Panc1 (cell line): ENCODE measurements at places on chromosomes 12 and 14. TPM values are rescaled to one million over a fixed set of nuclear protein-coding genes. Genes with fewer than 3 reads are reported as not detected.

DNA sequence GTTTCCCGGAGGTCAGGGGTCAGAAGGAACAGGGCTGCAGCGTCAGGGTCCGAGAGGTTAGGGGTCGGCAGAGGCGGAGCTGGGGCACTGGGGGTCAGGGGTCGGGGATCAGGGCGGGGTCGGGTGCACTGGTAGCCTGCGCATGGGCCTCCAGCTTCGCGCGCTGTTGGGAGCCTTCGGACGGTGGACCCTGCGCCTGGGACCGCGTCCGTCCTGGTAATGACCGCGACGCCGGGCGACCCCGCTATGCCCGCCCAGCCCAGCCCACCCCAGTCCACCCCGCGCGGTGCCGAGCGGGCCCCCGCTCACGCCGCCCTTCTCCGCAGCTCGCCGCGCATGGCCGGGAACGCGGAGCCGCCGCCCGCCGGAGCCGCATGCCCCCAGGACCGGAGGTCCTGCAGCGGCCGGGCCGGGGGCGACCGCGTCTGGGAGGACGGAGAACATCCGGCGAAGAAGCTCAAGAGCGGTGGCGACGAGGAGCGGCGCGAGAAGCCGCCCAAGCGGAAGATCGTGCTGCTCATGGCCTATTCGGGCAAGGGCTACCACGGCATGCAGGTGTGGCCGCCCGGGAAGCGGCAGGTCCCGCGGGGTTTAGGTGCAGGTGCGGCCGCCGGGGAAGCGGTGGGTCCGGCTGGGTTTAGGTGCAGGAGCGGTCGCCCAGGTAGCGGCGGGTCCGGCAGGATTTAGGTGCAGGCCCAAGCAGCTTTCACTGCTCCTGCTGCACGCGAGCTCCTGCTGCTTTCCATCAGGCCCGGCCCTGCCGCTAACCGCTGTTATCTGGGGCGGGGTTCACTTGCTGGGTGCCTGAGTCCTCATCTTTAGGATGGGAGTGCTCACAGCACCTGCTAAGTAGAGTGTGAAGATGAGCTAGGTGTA, 743 bp downstream of the PUS1 start:
- H3K27ac ChIP-seq = peak overlapping the region; percentile 95
- H3K27me3 ChIP-seq = no peaks in the 10 kb centered on the region
- H3K4me1 ChIP-seq = no peaks in the 10 kb centered on the region

DNA sequence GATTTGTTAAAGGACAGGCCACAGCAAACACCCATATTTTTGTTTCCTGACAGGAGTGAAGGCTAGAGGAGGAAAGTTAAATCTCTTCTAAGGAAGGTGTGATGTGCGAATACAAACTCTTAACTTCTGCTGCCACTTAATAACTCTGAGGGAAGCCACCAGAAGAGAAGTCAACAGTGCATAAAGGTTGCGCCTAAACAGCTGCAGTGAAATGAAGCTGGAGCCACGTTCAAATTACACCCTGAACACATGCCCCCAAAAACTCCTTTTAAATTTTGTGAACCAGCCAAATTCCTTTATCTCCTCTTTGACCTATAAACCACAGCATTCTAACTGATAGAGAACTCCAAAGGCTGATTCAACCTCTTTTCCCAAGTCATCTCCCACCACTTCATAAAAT, 22.4 kb downstream of the DENND5B start:
- H3K27ac ChIP-seq = no peak overlapping the region
- no peaks in the 10 kb centered on the region for H3K36me3 ChIP-seq
- peaks cover 9% of the 10 kb centered on the region for H3K4me1 ChIP-seq
- H3K27me3 ChIP-seq = no peaks in the 10 kb centered on the region
- H3K4me3 ChIP-seq = no peak overlapping the region

GRCh38 chr14:95363468-95363954, 43.8 kb upstream of the CLMN start:
- no peak for DNase-seq
- H3K4me3 ChIP-seq = no peak overlapping the region
- no peak overlapping the region for H3K27ac ChIP-seq
- H3K4me1 ChIP-seq = no peaks in the 10 kb centered on the region
- no peaks in the 10 kb centered on the region for H3K36me3 ChIP-seq
- no peaks in the 10 kb centered on the region for H3K27me3 ChIP-seq

DNA sequence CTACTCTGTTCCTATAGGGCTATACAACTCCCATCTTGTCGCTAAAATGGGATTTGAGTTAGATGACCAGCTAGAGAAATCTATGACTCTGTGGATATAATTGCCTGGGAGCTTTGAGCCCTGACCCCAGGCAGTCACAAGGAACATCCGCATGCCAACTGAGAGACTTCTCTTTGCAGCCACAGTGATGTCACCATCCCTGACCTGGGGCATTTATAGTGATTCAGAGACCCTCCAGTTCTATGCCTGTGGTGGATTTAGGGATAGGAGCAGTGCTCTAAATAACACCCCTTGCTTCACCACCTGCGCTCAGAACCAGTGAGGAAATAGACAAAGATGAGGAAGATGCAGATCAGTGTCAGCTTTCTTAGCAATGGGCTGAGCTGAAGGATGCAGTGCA, 86.2 kb downstream of the RIN3 start:
- H3K4me1 ChIP-seq = no peaks in the 10 kb centered on the region
- no peaks in the 10 kb centered on the region for H3K36me3 ChIP-seq
- no peak overlapping the region for H3K4me3 ChIP-seq
- DNase-seq = no peak
- no peaks in the 10 kb centered on the region for H3K27me3 ChIP-seq
- no peak overlapping the region for H3K27ac ChIP-seq

DNA sequence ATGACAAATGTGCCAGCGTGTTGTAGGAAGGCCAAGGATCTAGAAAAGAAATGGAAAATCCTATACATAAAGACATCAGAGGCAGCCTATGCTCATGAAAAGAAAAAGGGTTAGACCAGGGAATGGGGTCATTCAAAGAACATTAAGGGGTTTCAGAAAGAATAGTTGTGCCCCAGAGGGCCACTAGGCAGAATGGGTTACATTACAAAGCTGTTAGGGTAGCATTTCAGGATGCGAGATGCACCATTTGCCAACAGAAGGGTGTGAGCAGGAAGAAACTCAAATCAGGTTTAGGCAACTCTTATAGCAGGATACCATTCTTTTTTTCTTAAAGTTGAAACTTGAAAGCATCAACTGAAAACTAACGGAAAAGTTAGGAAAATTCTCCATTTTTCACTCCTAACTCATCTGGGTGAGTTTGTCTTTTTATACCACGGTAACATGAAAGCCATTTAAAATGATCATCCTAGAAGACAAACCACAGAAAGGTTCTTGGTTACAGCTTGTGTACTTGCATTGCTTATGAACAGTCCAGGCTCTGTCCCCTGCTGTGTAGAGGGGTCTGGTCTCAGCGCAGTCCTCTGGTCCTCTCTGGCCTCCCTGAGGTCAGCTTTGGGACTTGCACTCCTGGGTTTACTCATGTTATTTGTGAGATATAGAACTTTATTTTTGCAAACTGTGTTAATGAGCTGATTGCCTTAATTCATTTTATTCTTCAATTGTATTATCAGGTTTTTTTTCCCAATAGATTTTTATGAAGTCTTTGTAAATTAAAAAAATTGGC, 209.1 kb downstream of the DACT1 start:
- no peak overlapping the region for H3K4me3 ChIP-seq
- H3K36me3 ChIP-seq = no peaks in the 10 kb centered on the region
- no peak for DNase-seq
- no peaks in the 10 kb centered on the region for H3K4me1 ChIP-seq

DNA sequence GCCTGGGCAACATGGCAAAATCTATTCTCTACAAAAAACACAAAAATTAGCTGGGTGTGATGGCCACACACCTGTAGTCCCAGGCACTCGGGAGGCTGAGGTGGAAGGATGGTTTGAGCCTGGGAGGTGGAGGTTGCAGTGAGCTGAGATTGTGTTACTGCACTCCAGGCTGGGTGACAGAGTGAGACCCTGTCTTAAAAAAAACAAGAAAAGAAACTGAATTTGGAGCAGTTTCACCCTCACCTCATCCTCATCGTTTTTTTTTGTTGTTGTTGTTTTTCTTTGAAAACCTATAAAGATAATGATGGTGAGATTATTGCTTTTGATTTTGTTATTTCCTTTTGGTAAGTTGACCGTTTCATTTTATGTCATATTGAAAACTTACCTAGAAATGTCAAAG, 60.7 kb downstream of the SLC38A6 start:
- no peaks in the 10 kb centered on the region for H3K36me3 ChIP-seq
- H3K4me1 ChIP-seq = no peaks in the 10 kb centered on the region
- no peak overlapping the region for H3K27ac ChIP-seq
- no peaks in the 10 kb centered on the region for H3K27me3 ChIP-seq

DNA sequence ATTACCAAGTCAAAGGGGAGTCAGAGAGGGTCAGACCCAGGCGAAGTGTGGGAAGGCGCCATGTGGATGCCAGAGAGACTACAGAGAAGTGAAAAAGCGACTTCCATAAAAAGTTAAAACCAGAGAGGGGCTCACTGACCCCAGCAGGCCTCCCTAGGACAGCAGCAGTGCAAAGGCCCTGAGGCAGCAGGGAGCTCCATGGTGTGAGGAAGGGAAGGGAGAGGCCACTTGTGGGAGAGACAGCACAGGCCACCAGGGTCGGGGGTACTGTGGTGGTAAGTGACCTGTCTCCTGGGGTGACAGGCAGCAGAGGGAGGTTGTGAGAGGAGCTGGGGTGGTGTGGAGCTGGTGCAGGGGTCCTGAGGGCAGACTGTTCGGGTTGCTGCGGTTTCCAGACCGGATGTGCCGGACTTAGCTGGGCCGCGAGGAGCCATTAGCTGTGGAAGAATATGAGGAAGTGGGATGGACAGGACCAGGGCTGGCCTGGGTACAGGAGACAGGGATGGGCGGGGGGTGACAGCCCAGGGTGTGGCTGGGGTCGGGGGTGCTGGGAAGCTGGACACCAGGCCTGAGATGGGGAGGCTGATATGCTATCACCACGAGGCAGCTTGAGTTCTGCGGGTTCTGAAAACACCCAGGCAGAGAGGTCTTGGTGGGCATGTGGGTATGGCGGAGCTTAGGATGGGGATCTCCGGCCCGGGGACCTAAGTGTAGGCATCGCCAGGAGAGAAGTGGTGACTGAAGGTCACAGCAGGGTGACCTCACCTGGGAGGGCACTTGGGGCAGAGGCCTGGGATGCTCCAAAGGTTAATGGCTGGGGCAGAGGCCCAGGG, 22.7 kb downstream of the SETD1B start:
- no peak overlapping the region for H3K4me3 ChIP-seq

DNA sequence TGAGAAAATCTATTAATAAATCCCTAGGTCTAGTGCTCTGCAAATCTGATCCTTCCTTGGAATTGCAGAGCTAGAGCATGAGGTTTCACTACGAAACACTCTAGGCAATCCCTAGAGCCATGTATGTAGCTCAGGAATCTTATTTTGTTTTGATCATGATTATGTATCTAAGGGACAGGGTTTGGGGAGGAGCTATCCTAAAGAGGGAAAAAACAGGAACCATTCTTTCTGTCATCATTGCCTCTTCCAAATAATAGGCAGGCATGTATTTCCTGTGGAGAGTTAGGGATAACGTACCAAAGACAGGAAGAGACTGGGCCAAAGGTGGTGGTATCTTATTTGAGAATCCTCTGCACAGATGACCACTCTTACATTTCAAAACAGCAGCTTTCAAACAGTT, 88.8 kb upstream of the GTF2A1 start:
- no peak overlapping the region for H3K27ac ChIP-seq
- no peaks in the 10 kb centered on the region for H3K27me3 ChIP-seq
- no peak overlapping the region for H3K4me3 ChIP-seq
- no peaks in the 10 kb centered on the region for H3K36me3 ChIP-seq

- no peaks in the 10 kb centered on the region for H3K27me3 ChIP-seq
- H3K4me3 ChIP-seq = no peak overlapping the region
- DNase-seq = no peak
- H3K4me1 ChIP-seq = no peaks in the 10 kb centered on the region
- no peaks in the 10 kb centered on the region for H3K36me3 ChIP-seq
- H3K27ac ChIP-seq = no peak overlapping the region
Observed at GRCh38 chr14:98173305-98173704, 1098.7 kb downstream of the BCL11B start.

DNA sequence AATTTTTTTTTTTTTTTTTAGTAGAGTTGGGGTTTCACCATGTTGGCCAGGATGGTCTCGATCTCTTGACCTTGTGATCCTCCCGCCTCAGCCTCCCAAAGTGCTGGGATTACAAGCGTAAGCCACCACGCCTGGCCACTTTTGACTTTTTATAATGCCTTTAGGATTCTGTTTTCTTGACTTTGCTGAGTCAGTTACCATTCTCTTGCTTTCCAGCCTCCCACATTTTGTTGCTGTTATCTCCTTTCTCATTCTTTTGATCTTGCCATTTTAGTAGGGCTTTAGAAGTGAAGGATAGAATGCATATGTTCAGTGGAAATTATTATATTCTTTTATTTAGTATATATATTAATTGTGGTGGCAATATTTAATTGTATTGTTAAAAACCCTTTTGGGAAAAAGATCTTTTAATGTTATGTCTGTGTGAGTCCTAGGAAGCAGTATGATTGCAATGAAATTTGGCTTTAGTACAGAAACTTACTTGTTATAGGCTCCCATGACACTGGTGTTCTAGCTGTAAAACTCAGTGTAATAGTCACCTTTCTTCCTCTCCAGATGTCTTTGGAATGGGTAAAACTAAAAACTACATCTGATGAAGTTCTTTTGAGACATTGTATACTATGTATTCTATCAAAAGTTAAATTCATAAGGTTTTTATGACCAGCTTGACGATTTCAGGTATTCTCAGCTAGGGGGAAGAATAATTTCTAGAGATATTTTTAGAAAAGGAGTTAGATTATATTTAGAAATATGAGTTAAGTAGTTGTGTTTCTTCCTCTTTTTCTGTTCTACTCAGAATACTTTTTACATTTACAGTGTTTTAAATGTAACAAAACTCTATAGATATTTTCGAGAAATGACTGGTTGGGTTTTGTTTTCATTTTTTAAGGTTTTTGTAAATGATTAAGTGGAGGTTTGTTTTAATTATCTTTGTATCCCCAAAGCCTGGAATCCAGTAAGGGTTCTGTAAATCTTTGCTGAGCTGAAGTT, 74.7 kb downstream of the APAF1 start:
- H3K27me3 ChIP-seq = no peaks in the 10 kb centered on the region
- no peak overlapping the region for H3K27ac ChIP-seq
- H3K36me3 ChIP-seq = peaks cover 3% of the 10 kb centered on the region; the same call in 1 of the 2 replicates
- DNase-seq = no peak

DNA sequence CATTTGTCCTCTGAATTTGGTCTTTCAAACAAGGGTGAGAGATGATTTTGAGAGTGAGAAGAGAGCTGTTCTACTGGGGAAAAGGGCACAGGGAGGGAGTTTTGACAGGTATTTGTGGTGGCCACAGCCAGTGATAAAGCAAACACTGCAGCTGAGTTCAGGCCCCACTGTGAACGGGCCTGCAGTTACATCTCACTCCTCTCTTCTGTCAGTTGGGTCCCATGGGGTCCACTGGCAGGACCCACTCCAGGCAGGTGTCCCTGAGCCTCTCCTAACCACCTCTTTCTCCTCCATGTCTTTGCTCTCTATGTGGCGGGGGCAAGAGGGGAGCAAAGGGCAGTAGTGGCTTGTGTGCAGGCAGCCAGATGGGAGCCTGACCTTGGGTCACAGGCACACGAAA, 294.8 kb downstream of the APAF1 start:
- H3K36me3 ChIP-seq = no peaks in the 10 kb centered on the region
- H3K27me3 ChIP-seq = no peaks in the 10 kb centered on the region
- H3K4me3 ChIP-seq = no peak overlapping the region

The HAL gene
- 0.08 TPM for total RNA-seq

The LPAR5 gene
- total RNA-seq = not detected

The HCAR3 gene
- not detected for total RNA-seq

The CLEC1B gene
- total RNA-seq = not detected

The RNASE3 gene
- not detected for total RNA-seq

The TMPRSS12 gene
- not detected for total RNA-seq

The CCDC184 gene
- 0.74 TPM for total RNA-seq

The RTN1 gene
- 0.05 TPM for total RNA-seq

The TBX3 gene
- 5.1 TPM for total RNA-seq

The WBP11 gene
- 47.3 TPM for total RNA-seq

The NPFF gene
- not detected for total RNA-seq

The PLEKHD1 gene
- total RNA-seq = 0.08 TPM
